ENCODE measurements at places on chromosomes 11 and 22. TPM values are rescaled to one million over a fixed set of nuclear protein-coding genes. Genes with fewer than 3 reads are reported as not detected.

GRCh38 chr22:34072585-34072984 lies 152.3 kb upstream of the LARGE1 start:
- no peak for DNase-seq

The C1QTNF4 gene
- 0.24 TPM for total RNA-seq

The CABP2 gene
- not detected for total RNA-seq

DNA sequence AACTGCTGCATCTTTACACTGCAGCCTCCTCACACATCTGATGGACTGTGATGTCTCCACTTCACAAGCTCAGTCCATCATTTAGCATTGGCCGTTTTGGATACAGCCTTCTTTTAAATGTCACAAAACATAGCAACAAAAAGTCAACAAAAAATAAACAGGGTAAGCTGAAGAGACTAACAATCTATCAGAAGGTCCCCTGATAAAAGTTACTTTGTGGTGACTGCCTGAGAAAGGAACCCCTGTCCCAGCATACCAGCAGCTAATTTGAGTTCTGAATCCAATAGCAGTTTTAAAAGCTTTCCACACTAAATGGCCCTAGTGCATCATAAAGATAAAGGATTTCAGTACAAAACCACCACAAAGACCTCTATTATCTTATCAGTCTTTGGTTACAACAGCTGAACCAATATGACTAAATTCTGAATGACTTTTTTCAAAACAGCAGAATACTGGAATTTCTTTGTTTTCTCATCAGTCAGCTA lies 162.4 kb downstream of the SOX6 start:
- DNase-seq = no peak

DNA sequence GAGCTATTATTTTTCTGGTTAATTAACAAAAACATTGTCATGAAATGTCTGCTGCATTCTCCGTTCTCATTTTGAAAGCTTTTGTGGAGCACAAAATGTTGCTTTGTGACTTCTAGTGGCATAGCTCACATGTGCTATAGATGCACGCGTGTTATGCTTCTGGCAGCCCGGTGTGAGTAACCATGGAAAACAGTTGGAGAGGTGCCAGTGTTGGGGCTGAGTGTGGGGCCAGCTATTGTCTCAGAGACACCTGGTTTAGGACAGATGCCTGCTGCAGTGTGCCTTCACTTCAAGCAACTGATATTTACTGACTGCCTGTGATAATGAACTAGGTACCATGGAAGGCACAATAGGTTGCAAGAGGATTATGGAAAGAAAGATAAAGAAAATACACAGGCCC lies 760.6 kb downstream of the NTM start:
- DNase-seq = no peak

DNA sequence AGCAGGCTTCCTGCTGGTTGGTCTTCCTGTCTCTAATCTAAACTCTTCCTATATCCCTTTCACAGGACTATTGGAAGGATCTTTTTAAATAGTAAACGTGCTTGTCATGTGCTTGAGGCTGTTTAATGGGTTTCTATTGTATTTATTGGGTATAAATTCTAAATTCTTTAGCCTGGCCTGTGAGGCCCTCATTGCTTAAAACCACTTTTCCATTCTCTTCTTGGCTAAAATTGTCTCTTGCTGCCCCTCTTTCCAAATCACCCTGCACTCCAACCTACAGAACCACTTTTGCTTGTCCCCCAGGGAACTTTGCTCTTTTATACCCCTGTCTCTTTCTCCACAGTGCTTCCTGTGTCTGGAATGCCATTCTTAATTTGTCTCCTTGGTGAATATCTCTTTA lies 46.4 kb upstream of the MUC15 start:
- DNase-seq = no peak

The CSKMT gene
- 4.9 TPM for total RNA-seq

GRCh38 chr11:41775296-41775695 lies 315.8 kb upstream of the LRRC4C start:
- DNase-seq = no peak

The POU2AF3 gene
- total RNA-seq = 0.65 TPM

All from Right ventricle myocardium inferior (tissue), 1 donor.